Activated CD8-positive, alpha-beta memory T cell treated with anti-CD3 and anti-CD28 coated beads, Interleukin-2, amount 10 ng/mL, durations not matched to agents 7 days and 5 days (primary cell): ENCODE measurements at places on chromosomes 6 and 20. TPM values are rescaled to one million over a fixed set of nuclear protein-coding genes. Genes with fewer than 3 reads are reported as not detected.

RPS6KA2 gene
- total RNA-seq: 4.5 TPM

DACT2 gene
- not detected for total RNA-seq

MUC22 gene
- total RNA-seq: not detected

TLDC2 gene
- not detected for total RNA-seq

LINC00237 gene
- total RNA-seq: not detected

PRL gene
- not detected for total RNA-seq

TMC2 gene
- not detected for total RNA-seq

TOX2 gene
- total RNA-seq: 1.9 TPM

CDK19 gene
- 27.8 TPM for total RNA-seq

LRRC1 gene
- 4.6 TPM for total RNA-seq

MOG gene
- not detected for total RNA-seq

RNF39 gene
- not detected for total RNA-seq

CRIP3 gene
- total RNA-seq: 0.50 TPM
